ENCODE measurements at places on chromosomes 4 and X.

DNA sequence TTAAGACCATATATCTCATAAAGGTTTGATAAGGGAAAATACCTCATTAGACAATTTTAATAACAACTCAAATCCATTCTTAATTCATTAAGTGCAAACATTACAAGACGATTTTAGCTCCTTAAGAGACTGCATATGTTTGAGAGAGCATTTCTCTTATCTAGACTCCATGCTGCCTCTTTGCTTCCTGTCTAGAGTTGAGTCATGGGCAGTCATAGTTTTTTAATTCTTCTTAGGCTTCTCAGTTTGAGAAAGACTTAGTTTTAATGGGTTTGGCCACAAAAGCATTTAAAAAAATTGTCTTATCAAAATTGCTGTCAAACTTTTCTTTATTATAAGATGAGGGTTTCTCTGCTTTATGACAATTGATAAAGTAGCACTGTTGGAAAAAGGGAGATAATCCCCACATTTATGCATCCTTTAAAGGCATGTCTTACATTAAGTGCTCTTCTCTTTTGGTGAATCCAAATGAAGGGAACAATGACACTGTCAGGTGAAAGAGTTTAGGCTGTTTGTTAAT, 713.4 kb downstream of the PCDH18 start:
- no peak for DNase-seq

- no peak for DNase-seq
Measured at GRCh38 chrX:29348288-29348687, 761.0 kb downstream of the IL1RAPL1 start.

DNA sequence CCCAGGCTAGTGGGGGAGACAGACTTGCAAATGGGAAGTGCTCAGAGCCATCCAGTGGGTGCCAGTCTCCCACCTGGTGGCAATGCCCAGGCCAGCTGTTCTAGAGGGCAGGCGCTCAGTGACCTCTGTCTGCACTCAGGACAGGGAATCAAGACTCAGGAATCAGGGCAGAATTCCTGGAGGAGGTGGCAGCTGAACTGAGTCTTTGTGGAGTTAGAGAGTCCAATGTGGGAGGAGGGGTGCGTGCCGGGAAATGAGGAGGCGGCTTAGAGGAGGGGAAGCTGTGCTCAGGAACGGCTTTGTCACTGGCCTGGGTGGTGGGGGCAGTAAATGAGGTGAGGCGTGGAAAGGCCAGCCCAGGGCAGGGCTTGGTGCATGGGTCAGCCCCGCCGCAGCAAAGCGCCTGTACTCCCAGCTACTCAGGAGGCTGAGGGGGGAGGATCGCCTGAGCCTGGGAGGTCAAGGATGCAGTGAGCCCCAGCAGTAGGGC, 31.3 kb upstream of the SORCS2 start:
- no peak for DNase-seq

GRCh38 chr4:4568806-4569427, 27.1 kb upstream of the STX18 start:
- DNase-seq: no peak

DNA sequence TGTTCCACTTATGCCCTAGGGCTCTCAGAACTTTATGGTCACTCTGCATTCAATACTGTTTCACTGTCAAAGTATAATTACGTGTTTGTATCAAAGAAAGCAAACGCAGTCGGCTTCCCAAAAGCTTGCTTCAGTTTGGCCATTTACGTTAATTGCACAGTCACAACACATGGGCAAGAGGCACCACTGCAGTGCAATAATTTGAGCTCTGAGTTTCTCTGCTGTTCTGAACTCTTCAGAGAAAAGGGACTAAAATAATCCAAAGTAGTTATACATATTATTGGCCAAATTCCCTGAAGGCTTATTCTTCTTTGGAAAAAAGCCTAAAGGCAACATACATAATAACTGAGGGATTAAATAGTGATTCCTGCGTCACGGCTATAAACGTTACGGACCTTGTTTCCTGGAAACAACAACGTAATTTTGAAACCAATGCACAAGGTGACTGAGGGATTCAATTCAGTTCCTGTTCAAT, 51.3 kb downstream of the RNF150 start:
- no peak for DNase-seq

DNA sequence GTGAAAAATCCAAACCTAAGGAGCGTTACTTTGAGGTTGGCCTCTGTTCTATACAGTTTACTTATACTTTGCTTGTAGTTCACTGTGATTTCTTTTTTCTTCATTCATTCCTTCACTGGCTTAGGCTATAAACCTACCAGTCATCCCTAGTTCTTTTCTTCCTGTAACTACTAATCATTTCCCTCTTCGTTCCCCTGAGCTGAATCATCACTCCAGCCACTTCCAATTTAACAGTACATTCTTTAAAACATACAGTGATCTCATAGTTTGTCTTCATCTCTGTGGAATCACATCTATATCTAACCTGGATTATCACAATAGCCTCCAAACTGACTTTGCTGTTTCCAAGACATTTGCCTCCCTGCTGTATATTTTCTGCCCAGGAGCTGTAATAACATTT, 25.2 kb upstream of the NPFFR2 start:
- no peak for DNase-seq

- no peak for DNase-seq
Measured at GRCh38 chr4:68344785-68345184, 5.1 kb downstream of the YTHDC1 start.

- DNase-seq: no peak
Measured at GRCh38 chr4:62881210-62881609, 1528.0 kb downstream of the TECRL start.

- no peak for DNase-seq
Measured at GRCh38 chr4:6466756-6467381, 5.5 kb downstream of the PPP2R2C start.

GRCh38 chr4:47213539-47213938, 182.2 kb downstream of the GABRB1 start:
- DNase-seq: no peak

GRCh38 chr4:5710961-5711478, at the start of gene EVC:
Gene EVC (plus strand): TSS chr4:5711201. CDS start chr4:5711381, 180 bp downstream.
- no peak for DNase-seq

DNA sequence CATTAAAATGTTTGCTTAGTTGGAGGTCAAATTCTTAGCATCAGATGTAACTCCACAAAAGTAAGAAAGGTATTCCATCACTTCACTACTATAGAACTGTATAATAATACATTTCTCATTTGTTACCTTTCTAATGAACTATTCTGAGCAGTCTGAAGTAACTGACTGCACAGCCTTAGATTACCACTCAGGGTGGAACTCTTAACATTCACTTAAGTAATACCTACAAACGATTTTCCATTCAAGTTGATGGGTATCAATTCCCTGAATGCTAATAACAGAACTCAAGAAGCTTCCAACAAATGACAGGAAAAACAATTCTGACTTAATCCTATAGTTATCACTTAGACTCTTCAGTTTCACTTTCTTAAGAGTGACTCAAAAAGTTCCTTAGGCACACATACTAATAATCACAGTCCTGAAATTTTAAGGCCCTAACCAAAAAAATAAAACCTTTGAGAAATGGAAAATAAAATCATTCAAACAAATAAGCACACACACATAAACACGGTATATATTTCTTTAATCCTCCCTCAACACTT, 20.9 kb downstream of the HNRNPD start:
- DNase-seq: no peak

DNA sequence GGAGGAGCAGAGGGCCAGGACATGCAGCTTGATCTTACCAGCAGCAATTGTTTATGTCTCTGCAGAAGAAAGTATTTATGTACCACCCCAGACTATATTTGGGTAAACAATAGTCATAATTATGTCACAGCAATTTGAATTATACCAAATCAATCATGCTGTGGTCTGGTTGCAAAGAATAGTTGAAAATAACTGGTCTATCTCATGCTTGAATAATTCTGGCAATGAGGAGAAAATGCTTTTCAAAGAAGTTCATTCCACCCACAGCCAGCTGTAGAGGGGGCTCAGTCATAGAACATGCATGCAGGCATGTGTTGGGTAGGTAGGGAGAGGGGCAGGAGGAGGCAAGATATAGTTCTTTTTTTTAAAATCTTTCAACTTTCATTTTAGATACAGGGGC, 399.2 kb downstream of the IL15 start:
- no peak for DNase-seq

All from GM19239 (cell line).